ENCODE measurements at places on chromosomes 4 and X.

DNA sequence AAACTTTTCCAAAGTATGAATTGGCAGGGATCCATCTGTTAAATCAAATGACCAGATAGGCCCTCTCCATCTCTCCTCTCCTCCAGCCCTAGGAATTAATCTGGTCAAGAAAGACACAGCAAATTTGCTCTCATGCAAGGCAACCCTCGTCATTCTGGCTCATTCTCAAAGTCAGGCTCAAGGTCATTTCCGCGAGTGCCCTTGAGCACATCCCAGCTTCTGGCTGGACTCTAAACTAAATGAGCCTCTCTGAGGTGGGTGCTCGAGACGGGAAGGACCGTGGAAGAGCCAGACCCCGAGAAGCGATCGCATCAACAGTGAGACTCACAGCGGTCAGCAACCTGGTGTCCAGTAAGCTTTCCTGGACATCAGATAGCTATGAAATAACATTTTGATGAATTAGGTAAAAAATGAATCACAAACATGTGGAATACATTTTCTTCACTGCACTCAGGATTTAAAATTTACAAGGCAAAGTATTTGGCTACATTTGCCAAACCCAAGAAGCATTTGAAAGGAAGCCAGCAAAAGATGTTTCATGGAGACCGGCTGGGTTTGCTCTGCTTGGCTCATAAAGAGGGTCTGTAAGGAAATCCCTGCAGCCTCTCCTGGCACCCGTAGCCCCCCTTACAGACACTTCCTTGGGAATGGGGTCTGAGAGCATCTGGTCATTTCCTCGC, 121.0 kb downstream of the ENPP6 start:
- no peak for DNase-seq

- no peak for DNase-seq
These were observed 238.8 kb downstream of the ANK2 start for GRCh38 chr4:113288257-113288656.

DNA sequence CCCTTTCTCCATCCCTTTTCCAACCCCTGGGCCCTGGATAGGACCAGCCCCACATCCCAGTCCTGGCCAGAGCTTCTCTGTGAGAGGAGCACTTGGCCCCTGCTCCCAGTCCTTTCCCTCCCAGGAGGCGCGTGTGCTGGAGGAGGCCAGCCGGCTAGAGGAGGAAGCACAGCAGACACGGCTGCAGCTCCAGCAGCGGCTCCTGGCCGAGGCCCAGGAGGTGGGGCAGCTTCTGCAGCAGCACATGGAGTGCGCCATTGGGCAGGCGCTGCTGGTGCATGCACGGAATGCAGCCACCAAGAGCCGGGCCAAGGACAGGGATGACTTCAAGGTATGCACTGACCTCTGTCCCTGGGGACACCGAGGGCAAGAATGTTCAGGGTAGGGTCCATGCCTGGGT, 87.5 kb downstream of the EVC start:
- no peak for DNase-seq

DNA sequence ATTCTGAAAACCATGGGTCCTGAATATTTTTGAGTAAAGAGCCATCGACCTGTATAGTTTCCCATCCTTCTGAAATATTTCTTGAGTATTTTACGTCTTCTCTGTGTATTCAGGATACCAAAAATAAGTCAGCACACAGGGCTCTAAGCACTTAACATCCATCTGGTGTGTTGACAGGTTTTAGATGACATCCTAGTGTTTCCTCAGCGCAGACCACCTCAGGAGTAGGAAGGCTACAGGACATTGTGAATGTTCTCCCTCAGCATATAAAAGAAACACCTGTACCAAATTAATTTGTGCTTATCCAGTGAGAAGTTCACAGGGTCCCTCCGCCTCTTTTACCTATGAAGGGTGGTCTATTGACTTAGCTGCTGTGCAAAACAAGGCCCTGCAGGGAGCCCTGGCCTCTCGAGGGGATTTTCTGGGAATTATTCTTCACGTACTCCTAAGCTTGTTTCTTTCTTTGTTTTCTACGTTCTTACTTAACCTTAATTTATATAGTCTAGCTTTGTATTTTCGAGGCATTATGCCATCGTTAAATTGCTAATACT, 241.8 kb downstream of the FBXO8 start:
- no peak for DNase-seq

GRCh38 chr4:82561786-82562563, at the start of gene TMEM150C:
Gene TMEM150C, minus strand, starts transcription at chr4:82561988. Its CDS starts 57,331 bp downstream, at chr4:82504657.
- no peak for DNase-seq

DNA sequence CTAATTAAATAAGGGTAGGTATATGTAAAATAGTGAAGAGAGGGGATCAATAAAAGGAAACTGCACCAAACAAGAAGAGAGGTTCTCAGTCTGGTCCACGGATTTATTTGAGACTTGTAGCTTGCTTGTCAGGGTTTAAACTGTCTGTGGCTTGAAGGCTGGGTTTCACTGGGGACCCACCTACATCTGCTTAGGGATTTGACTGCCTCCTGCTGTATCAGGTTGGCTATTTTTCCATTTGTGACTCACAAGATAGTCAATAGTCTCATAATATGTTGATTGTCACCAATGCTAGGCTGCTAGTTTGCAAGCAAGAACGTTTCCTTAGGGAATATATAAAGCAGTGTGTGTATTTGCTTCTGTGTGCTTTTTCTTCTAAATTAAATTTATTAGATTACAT, 1950.7 kb upstream of the IGFBP7 start:
- no peak for DNase-seq

Data from hematopoietic multipotent progenitor cell treated with erythropoietin and hydrocortisone succinate and interleukin-3 and kit ligand, for 17 days (in vitro differentiated cells).